ENCODE measurements at places on chromosomes 2 and 18.

GRCh38 chr2:133976659-133977058 is 277.2 kb upstream of the MGAT5 start:
- DNase-seq = no peak

GRCh38 chr2:145813481-145813880 is 1293.6 kb upstream of the ZEB2 start:
- DNase-seq = no peak

DNA sequence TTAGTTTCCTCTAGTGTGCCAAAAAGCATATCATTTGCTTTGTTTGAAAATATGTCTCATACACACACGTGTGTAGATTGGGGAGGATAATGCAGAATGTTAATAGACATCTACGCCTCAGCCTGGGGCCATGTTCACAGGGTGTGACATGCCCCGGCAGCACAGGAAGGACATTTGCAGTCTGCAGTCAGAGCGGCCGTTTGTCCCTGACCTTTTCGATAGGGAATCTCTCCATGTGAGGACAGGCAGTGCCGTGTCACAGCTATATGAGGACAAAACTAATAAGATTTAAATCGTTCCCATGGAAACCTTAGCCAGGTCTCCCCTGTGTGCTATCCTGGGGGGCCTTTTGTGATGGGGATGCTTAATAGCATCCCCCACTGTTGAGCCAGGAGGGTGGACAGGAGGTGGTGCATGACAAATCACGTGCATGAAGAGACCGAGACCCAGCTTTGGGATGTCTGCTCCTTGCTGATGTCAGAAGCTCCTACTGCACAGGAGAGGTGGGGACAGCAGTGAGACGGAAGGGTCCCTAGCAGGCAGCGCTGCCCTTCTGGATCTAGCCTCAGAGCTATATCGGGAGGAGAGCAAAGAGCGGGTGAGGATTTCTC is 100.6 kb downstream of the RNF144A start:
- DNase-seq = no peak

DNA sequence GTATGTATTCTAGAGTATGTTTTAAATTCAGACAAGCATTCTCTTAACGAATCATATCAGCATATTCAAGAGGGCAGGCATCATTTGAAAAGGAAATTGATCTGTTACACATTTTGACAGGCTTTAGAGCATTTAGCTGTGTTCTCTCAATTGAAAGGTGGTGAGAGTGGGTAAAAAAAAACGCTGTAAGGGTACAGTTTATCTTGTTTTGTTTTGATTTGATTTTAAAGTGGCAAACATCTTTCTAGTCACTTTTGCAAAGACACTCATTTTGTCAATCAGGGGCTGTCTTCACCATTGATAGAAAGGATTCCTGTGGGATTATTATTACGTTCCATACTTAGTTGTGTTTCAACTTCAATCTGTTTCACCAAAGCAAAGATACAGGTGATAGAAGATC is 2.2 kb downstream of the CDH19 start:
- no peak for DNase-seq

DNA sequence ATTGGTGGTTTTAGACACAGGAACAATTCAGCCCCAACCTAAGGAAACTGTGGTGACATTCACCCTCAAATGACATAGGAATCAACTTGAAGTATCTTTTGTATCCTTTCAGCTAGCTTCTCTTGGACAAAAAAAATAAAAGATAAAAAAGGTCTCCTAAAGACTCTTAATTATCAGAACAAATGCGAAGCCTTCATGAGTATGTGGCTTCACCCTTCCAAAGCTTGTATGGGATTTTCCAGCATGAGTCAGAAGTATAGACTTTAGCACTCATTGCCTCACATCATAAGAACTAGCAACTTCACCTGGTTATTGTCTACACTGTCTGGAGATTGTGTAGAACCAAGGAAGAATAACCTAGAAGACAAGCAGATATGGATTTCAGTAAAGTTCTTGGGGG is 135.4 kb downstream of the LAMA3 start:
- no peak for DNase-seq

DNA sequence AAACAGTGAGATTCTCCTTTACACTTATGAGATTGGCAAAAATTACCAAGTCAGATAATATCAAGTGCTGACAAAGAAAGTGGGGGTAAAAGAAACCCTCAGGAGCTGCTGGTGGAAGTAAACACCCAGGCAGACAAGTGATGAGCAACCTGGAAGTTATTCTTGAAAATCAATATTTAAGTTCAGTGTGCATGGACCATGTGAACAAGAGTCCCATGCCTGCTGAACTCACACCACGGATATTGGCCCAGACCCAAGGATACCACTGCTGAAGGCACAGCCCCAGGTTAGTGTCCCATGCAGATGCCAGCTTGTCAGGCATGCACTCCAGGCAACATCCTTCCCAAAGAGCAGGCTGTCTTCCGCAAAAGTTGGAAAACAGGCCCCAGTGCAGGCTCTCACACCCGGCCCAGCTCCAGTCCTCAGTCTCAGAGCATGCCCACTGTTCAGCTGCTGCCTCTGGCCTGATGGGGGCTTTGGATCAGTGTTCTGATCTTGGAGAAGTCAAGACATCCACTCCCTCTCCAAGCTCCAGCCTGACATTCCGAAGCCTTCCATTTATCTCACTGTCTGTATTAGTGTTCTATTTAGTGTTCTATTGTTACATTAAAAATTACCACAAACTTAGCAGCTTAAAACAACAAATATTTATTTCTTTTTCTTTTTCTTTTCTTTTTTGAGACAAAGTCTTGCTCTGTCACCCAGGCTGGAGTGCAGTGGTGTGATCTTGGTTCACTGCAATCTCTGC is 70.0 kb downstream of the HS1BP3 start:
- no peak for DNase-seq

- DNase-seq = no peak
Measured at GRCh38 chr18:7577706-7578105, 10.6 kb downstream of the PTPRM start.
